Cortex of kidney (tissue), 1 donor: ENCODE measurements at places on chromosomes 12 and 14.

GRCh38 chr14:91231446-91231845 lies 13.1 kb downstream of the GPR68 start:
- DNase-seq: no peak

GRCh38 chr12:14828892-14829291 lies 14.4 kb downstream of the ART4 start:
- no peak for DNase-seq

GRCh38 chr12:126362964-126363363 lies 1297.7 kb downstream of the AACS start:
- DNase-seq: no peak

- DNase-seq: no peak
Measured at GRCh38 chr12:114666746-114667668, 17.0 kb downstream of the TBX3 start.

DNA sequence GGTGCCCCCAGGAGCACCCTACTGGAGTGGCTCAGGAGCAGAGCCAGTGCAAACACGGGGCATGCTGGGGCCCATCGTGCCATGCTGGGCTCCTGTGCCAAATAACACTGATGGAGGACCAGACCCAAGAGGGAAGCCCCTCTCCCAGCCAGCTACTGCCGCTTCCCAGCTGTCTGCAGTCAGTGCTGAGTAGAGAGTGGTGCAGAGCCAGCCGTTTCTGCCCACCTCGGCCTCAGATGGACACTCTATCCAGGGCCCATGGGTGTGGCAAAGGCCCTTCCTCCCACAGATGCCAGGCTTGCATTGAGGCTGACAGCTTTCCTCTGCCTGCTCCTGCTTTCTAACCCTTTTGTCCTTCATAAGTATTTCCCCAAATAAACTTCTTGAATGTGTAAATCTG lies 13.2 kb downstream of the CLBA1 start:
- no peak for DNase-seq

DNA sequence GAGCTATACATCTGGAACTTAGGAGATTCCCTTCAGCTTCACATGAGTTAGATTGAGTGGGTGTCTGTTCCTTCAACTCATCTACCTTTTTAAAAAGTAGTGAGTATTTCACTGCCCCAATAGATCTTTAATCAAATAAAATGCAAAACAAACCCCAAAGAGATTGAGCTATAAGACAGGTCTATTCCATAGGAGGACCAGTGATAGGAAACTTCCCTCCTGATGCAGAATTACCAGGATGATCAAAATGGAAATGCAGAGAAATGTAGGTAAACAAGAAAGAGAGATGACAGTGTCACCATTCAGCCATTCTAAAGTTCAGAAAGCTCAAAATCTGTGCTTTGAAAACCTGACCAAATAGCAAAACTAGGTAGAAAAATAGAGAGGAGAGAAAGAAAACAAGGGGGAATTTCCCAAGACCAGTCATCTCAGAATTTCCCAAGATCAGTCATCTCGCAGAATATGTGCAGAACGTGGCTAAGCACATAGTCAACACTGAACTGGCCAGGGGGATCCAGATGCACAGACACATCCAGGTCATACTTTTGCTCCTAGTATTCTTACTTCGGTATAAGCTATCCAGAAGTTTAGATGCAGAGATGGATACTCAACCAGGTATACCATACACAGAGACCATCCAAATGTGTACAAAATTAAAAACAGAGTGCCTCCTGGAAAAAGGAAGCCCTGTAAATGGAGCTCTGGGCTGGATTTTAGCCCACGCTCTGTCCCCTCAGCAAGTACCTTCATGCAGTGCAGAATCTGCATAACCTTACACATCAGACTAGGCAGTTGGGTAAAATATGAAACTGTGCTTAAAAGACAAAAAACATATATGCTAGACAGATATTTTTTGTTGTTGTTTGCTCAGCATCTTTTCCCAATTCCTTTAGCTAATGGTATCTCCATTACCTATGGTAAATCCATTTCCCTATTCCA lies 27.4 kb downstream of the SLC41A2 start:
- no peak for DNase-seq

DNA sequence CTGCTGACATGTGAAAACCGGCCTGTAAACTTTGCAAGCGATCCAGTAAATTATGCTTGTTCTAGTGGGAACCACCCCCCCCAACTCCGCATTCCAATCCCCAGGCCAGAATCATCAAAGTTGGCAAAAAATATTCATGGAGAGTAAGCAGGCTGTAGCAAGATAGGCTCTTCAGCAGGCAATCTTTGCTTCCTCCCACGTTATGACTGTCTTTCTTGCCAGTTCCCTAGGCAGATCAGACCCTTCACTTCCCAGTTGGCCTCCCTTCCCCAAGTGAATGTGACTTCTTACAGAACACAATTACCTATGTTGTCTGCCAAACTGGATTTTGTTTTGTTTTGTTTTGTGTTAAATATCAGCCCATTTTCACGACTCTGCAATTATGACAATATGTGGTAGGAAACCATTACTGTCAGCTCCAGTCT lies 1.2 kb upstream of the PTGER2 start:
- DNase-seq: no peak

- DNase-seq: no peak
Measured at GRCh38 chr12:6767353-6768319, 1.5 kb downstream of the PTMS start.

GRCh38 chr12:14364583-14365271 lies 755 bp upstream of the ATF7IP start:
- no peak for DNase-seq

- no peak for DNase-seq
Measured at GRCh38 chr12:116294454-116295165, 17.1 kb upstream of the MED13L start.

DNA sequence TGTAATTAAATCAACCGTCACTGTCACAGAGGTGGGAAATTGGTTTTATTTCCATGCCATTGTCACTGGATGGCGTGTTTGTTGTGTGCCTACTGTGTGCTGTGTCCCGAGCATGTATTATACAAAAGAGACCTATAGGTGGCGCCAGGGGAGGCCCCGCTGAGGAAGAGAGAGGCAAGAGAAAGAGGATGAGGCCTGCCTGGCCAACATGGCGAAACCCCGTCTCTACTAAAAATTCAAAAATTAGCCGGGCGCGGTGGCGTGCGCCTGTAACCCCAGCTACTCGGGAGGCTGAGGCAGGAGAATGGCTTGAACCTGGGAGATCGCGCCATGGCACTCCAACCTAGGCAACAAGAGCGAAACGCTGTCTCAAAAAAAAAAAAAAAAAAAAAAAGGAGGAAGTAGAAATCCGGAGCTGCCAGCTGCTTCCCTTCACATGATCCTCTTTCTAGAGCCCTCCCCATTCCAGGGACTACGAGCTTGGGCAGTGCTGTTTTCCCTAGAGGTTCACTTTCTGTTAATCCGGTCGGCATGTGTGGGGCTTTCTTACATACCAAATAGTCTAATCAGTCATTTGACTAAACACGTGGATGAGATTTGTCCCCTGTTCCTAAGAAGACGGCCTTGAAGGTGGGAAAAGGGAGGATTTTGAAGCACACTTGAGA lies 6.4 kb upstream of the CCDC175 start:
- DNase-seq: no peak

GRCh38 chr12:78204926-78205325 lies 374.2 kb downstream of the NAV3 start:
- no peak for DNase-seq

DNA sequence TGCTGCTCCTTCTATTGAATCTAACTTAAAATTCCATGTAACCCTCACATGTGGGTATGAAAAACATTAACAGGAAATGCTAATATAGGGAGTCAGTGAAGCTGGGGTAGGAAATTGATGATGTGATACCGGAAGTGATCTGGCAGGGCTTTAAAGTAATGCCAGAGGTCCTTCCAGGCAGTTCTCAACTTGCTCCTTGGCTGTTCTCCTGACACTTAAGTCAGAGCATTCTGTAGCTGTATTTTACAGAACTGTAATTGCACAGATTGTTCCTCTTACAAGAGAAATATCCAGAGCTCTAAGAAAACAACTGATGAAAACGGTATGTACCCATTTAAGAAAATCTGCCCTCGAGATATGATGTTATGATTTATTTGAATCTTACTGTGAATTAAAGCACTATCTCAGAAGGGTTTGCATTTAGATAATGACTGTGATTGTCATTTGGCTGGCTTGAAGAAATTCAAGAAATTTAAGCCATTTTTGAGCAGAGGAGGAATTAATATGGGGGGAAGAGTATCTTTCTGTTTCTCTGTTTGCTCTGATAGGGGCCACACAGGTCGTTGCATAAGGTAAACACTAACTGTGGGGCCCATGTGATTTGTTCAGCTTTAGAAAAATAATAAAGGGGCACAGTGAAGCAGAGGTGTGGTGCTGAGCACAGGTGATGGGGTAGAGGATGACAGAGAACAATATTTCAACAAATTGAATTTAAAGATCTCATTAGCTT lies 88.4 kb downstream of the BBS10 start:
- DNase-seq: no peak

DNA sequence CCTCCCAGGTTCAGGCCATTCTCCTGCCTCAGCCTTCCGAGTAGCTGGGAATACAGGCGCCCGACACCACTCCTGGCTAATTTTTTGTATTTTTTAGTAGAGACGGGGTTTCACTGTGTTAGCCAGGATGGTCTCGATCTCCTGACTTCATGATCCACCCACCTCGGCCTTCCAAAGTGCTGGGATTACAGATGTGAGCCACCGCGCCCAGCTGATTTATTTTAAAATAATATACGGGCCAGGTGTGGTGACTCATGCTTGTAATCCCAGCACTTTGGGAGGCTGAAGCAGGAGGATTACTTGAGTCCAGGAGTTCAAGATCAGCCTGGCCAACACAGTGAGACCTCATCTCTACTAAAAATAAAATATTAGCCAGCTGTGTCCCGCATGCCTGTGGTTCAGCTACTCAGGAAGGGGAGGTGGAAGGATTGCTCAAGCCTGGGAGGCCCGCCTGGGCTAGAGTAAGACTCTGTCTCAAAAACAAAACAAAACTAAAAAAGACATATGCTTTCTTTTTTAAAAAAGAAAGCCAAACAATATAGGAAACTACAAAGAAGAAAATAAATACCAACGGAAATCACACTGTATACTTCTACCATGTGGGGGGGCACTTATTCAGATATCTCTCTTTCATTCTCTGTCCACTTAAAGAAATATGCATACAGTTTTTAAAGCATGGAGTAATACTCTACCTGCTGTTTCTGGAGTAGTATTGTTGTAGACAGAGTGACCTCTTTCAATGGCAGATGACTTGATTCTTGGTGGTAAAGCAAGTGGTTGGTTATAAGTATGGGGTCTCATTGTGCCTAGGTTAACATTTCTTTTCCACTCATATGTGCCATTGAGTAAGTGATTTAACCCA lies 930 bp upstream of the MIA2 start:
- DNase-seq: no peak

DNA sequence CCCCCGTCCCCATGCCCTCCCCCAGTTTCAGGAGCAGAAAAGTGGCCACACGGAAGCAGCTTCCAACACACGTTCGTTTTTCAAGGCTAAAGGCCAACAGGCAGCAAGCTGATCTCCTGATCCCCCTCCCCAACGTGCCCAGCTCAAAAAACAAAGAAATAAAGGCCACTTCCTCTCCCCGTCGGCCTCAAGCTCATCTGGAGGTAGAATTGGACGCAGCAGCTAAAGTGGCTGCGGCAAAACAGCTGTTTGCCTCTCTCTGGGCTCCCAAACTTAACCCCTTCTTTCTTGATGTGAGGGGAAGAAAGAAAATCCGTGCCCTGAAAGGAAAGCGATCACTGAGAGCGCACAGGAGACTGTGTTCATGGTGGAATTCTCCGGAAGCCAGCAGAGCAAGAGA lies 66.3 kb downstream of the SCARB1 start:
- DNase-seq: no peak

DNA sequence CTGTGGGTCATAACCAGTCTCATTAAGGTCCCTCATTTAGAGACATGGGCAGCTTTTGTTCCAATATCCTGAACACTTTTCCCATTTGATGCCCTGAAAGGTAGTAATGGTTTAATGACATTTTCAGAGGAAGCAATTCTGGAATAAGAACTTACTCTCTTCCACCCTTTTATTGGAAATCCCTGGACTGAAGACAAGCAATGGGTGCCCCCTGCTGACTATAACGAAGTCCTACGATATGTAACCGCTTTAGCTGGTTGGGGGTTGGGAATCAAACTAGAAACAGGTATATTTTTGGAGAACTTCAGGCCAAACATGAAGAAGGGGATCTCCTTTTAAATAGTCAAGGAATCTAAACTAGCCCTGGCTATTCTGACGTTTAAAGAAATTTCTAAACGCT lies 20.5 kb downstream of the SARNP start:
- DNase-seq: no peak

GRCh38 chr14:59305836-59306555 lies 117.5 kb downstream of the DAAM1 start:
- no peak for DNase-seq

DNA sequence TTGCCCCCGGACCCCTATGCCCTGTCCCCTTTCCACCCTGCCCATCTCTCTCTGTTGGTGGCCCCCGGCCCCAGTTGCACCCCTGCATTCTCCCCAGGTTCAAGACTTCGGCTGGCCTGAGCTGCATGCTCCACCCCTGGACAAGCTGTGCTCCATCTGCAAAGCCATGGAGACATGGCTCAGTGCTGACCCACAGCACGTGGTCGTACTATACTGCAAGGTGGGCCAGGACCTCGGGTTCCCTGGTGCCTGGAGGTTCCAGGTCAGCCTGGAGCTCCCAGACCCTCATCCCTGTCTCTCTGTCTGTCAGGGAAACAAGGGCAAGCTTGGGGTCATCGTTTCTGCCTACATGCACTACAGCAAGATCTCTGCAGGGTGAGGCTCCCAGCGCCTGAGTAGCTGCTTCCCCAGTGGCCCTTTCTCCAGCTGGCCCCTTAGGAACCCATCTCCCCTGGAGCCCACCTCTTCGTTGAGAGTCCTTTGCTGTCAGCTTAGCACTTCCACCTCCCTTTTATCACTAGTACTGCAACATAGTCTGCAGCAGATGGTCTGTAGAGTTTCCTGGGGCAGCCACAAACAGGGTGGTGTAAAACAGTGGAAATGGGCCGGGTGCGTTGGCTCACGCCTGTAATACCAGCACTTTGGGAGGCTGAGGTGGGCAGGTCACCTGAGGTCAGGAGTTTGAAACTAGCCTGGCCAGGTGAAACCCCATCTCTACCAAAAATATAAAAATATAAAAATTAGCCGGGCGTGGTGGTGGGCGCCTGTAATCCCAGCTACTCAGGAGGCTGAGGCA lies 5.8 kb downstream of the TNS2 start:
- DNase-seq: no peak

DNA sequence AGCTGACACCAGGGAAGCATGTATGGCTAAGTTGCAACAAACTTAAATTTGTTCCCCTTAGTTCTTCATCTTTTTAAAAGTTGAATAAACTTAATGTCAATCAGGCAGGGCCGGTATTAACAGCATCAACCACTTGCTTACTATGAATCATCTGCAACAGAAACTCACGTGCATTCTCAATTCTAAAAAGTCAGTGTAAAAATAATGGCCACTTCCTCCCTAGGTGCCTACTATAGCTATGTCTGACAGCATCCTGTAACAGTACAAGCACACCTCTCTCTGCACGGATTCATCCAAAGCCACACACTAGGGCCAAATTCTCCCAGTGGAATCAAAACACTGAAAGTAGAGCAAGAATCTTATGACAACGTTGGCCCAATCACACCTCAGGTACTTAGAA lies 48.6 kb downstream of the PPP1R36 start:
- no peak for DNase-seq

GRCh38 chr12:729221-729620 lies 23.2 kb upstream of the WNK1 start:
- DNase-seq: no peak
